ENCODE measurements at places on chromosomes 16 and 17.
A peak's percentile ranks its signal among the peaks of the same experiment; 100 is the strongest.

- peak; percentile 31 for DNase-seq
Measured at GRCh38 chr16:67184453-67184994, 761 bp upstream of the MATCAP1 start.

DNA sequence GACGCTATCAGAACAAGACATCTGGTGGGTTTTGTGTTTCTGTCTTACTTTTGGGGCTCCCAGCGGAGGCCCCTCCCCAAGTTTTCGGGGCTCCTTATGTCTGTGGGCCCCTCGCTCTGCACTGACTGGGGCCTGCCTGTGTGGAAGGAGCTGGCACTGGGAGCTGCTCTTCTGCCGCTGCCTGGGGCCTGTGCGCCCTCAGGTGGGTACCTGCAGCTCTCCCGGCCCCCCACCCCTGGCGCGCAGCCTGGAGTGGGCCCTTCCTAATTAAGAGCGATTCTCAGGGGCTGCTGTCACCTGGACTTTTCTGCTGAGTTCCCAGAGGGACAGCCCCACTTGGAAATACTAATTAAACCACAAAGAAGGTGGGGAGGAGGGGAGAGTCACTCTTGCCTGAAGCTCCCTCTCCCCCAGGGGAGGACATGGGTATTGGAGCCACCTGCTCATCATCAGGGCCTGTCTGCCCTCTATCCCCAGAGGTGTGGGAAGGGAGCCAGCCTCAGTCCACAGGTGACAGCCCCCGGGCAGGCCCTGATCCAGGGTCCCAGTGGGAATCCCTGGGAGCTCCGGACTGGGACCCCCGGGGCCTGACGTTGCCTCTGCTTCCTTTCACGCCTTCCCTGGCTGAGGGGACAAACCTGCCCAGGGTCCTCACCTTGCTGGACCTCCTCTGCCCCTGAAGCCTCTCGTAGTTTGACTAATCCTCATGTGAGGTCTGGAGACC lies 36.5 kb downstream of the GSE1 start:
- DNase-seq, result no peak

DNA sequence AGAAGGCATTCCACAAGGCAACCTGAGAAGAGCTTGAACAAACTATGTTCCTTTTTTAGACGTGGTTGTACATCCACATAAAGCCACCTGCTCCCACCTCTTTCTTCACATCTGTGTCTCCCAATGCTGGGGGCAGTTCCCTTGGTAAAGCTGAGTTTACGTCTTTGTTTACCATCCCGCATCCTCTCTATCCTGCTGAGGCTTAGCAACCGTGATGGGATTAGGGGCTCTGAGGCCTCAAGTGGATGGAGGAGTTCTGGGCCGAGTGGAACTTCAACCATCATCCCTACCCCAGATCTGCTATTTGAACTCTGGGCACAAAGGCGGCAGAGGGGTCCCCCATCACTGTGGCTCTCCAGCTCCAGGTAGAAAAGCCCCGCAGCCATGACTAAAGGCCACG lies 94.2 kb upstream of the CREBBP start:
- no peak for DNase-seq

- DNase-seq, result no peak
Measured at GRCh38 chr16:80816356-80816755, 12.0 kb upstream of the CDYL2 start.

DNA sequence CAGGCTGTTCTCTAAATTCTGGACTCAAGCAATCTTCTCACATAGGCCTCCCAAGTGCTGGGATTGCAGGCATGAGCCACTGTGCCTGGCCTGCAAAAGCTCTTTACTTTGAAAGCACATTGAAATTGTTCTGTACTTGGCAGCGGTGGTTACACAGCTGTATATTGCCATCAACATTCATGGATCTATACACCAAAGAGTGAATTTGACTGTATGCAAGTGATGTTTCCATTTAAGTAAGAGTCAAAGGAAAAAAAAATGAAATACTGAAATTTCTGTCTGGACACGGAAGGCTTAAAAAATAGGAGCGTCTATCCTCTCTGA lies 450.6 kb upstream of the PSMD7 start:
- DNase-seq, result no peak

- DNase-seq, result no peak
Measured at GRCh38 chr16:48916566-48916965, 306.6 kb upstream of the N4BP1 start.

- no peak for DNase-seq
Measured at GRCh38 chr17:13931800-13932460, 137.4 kb upstream of the COX10 start.

- no peak for DNase-seq
Measured at GRCh38 chr16:89785523-89786155, 30.8 kb downstream of the FANCA start.

DNA sequence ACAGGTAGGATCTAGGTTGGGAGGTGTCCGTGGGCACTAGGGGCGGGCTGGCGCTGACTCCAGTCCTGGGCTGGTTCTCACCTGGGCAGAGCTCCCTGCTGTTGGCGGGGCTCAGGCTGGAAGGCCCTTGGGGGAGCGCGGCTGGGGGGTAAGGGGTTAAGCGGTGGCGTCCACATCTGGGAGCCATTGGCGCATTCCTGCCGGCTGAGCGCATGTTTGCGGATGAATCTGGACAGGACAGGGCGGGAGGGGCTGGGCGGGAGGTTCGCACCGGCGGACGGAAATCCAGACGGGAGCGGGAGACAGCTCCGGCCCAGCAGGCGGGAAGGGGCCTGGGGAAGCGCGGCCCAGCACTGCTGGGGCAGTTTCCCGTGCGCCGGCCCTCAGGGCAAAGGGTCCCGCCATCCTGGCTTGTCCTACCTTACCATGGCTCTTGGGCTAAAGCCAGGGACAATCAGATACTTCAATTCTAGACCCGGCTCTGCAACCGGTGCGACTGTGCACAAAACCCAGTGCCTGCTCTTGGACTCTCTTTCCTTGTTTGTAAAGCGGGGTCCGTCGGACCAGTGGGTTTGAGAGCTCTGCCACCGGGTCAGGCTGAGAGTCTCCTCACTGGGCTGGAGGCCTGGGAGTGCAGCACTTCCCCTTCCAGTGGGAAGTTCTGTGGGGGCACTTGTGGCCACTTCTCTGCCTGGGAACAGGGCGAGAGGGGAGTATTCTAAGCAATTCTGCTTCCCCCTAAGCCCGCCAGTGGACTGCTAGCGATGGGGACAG lies 7.8 kb downstream of the RARA start:
- no peak for DNase-seq

DNA sequence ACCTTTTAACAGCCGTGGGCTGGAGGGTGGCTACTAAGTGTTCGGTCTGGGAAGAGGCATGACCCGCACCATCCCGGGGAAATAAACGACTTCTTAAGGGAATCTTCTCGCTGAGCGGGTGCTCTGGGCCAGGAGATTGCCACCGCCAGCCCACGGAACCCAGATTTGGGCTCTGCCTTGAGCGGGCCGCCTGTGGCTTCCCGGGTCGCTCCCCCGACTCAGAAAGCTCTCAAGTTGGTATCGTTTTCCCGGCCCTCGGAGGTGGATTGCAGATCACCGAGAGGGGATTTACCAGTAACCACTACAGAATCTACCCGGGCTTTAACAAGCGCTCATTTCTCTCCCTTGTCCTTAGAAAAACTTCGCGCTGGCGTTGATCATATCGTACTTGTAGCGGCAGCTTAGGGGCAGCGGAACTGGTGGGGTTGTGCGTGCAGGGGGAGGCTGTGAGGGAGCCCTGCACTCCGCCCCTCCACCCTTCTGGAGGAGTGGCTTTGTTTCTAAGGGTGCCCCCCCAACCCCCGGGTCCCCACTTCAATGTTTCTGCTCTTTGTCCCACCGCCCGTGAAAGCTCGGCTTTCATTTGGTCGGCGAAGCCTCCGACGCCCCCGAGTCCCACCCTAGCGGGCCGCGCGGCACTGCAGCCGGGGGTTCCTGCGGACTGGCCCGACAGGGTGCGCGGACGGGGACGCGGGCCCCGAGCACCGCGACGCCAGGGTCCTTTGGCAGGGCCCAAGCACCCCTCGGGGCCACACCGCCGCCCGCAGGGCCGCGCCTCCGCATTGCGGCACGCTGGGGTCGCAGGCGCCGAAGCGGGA lies 3.6 kb upstream of the CBX4 start:
- no peak for DNase-seq

DNA sequence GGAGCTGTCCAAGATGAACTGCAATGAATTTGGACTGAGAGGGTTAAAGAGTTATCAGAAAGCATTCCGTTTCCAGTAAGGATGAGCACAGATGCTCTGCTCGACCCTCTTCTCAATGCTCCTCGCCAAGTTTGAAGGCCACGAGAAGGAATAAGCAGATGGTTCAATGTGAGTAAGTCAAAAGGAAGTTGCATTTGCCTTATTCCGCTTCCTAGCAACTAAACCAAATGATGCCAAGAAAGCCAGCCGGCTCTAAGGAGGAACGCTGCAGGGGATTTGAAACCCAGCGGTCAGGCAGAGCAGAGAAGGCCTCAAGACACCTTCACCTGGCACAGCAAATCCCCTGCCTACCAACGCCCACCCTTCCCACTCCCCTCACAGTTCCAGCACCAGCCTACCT lies 52.1 kb upstream of the CNEP1R1 start:
- DNase-seq, result no peak

All from hematopoietic multipotent progenitor cell treated with erythropoietin and hydrocortisone succinate and interleukin-3 and kit ligand, for 17 days (in vitro differentiated cells).